ENCODE measurements at places on chromosomes 16 and 17.

DNA sequence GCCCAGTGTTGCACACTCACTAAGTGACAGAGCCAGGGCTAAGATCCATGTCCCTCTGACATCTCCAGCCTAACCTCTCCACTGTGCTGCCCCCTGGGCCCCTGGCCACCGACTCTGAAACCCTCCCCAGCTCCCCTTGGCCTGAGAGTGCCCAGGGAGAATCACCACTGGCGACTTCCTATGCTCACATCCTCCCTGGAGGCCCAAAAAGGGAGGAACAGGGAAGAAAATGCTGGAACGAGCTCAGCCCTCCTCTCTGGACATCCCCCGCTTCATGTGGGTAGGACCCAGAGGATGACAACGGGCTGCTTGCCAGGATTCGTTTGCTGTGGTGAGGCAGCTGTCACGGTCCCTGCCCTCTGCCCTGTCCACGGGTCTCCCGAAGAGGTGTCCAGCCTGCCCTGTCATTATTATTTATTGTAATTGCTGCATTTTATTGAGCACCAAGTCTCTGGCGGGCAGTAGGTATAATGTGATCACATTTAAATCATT is 153.5 kb upstream of the RPL38 start:
- no peak for DNase-seq

- no peak for DNase-seq
Measured at GRCh38 chr16:17294856-17295255, 175.9 kb downstream of the XYLT1 start.

- no peak for DNase-seq
Measured at GRCh38 chr16:88649924-88650748, 717 bp downstream of the CYBA start.

- DNase-seq, result no peak
Measured at GRCh38 chr17:79740413-79740812, 9.7 kb downstream of the ENPP7 start.

DNA sequence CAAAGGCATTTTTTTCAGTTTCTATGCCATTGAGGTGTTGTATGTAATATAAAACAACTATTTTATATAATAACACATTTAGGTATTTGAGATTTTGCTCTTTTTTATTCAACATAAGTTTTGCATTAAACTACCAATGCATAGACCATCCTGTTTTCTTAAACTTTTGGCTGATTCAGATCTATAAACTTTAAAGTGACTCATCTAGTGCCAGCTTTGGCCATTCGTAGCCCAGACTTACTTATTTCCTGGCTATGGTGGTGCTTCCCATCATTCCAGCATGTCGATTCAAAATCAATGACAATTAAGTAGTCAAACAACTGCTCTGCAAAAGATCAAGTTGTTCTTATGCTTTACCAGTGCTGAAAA is 3.1 kb downstream of the ERI2 start:
- DNase-seq, result no peak

DNA sequence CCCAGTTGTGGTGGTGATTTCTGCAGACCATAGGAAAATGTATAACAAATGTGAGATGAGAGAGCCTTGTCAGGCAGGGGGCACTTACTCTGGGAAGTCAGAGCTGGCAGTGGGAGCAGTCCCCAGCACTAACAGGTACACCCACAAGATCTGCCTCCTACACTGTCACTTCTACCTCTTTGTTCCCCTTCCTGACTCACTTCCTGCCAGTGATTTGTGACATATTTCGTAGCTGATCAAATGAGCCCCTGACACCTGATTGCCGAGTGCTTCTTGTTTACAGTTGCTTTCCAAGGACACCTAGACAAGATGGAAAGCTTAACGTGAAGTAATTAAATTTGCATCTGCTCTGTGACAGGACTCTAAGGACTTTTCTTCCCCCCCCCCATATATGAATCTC is 40.5 kb downstream of the FTO start:
- DNase-seq, result no peak

DNA sequence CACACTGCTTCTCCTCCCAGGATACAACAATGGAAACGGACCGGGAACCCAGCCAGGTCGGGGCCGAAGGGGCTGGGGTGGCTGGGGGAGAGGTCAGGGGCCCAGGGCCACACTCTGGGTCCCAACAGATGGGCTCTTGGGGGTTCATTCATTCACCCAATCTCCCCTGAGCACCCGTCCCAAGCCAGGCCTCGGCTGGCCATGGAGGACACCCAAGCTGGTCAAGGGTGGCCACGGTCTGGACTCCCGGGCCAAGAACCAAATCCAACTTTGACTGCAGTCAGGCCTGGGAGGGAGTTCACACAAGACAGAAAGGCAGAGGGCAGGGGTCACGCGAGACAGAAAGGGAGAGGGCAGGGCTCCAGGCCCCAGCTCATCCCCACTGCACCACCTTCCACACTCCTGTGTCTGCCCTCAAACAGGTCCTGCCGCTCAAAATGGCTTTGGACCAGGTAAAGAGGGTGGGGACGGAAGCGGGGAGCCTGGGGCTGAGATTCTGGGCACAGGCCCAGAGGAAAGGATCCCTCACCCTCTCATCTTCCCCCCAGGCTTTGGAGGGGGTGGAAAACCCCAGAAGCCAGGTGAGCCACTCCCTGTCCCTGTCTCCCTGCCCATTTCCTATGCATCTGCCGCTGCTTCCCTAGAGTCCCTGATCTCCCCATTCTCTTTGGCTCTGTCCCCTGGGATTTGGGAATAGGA is 12.3 kb upstream of the PKMYT1 start:
- DNase-seq, result no peak
